ENCODE measurements at places on chromosomes 1 and 21. TPM values are rescaled to one million over a fixed set of nuclear protein-coding genes. Genes with fewer than 3 reads are reported as not detected.

- H3K4me1 ChIP-seq: no peaks in the 10 kb centered on the region
- H3K4me3 ChIP-seq: no peak overlapping the region
Measured at GRCh38 chr1:160774886-160775719, 20.9 kb upstream of the LY9 start.

SNX7 gene
- total RNA-seq: 22.8 TPM

- H3K27me3 ChIP-seq: no peaks in the 10 kb centered on the region
- H3K4me1 ChIP-seq: no peaks in the 10 kb centered on the region
- H3K27ac ChIP-seq: no peak overlapping the region
- DNase-seq: no peak
Measured at GRCh38 chr1:26153966-26154532, 4.8 kb upstream of the FAM110D start.

- DNase-seq: no peak
- peak overlapping the region; percentile 88 for H3K27ac ChIP-seq
- no peak overlapping the region for H3K4me3 ChIP-seq
- H3K4me1 ChIP-seq: peaks cover 52% of the 10 kb centered on the region
- no peaks in the 10 kb centered on the region for H3K27me3 ChIP-seq
Measured at GRCh38 chr1:46521414-46521813, 30.0 kb downstream of the KNCN start.

DNA sequence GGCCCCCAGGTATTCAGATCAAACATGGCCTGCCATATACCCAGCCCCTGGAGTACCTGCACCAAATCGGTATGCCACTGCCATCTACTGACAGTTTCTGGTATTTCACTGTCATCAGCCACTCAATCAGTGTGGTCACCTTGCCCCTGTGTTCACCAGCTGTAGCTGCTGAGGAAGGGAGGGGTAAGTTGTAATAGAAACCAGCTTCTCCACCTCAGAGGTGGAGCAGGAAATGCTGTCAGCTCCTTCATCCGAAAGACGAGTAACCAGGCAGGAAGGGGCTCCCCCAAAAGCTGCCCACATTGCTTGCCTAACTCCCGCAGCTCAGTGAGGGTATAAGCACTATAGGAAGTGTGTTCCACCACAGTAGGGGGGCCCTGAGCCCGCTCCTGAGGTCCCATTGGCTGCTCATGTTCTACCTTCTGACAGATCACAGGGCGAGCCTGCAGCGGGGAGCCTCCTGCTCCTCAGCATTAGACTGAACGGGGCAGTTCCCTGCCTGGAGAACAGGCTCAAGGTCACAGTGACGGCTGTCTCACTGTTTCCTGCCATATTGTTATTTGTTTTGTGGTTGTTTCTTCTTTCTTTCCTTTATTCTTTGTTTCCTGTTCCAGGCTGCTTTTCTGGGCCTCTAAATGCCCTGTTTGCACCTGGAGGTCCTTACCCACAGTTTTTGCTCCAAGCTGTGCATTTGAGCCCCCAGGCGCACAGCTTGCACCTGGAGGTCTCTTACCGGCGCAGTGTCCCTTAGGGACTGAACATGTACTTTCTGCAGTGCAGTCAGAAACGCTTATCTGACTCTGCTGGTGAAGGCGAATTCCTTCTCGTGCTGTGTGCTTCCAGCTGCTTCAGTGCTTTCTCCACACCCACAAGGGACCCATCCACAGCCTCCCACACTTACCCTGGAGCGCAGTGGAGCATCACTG, 1638.3 kb downstream of the MRPL39 start:
- H3K27ac ChIP-seq: peak overlapping the region; percentile 40
- H3K27me3 ChIP-seq: no peaks in the 10 kb centered on the region
- no peak overlapping the region for H3K4me3 ChIP-seq
- DNase-seq: peak; percentile 68

- no peaks in the 10 kb centered on the region for H3K36me3 ChIP-seq
- H3K4me3 ChIP-seq: no peak overlapping the region
- H3K27ac ChIP-seq: no peak overlapping the region
- DNase-seq: peak; percentile 24
Measured at GRCh38 chr1:33654267-33654834, 181.9 kb downstream of the ZSCAN20 start.

- H3K4me3 ChIP-seq: no peak overlapping the region
- H3K27ac ChIP-seq: no peak overlapping the region
- DNase-seq: no peak
- H3K27me3 ChIP-seq: no peaks in the 10 kb centered on the region
Measured at GRCh38 chr1:193794239-193794638, 607.8 kb upstream of the B3GALT2 start.

DNA sequence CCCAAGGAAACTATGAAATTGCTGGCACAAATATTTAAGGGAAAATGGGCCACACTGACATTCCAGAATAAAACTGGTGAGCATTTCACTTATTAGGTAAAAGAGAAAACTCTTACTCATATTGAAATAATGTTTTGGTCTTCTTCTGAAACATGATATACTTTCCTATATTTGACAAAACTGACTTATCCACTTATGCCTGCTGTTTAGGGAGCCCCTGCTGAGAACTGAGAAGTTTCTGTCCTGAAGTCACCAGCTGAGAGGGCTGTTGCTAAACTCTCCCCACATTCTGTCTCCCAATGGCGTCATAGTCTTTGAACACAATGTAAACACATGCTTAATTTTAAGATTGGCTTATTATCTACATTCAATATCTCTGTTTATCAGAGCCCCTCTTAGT, 46.8 kb upstream of the ZC3H11B start:
- H3K4me3 ChIP-seq: no peak overlapping the region
- H3K36me3 ChIP-seq: no peaks in the 10 kb centered on the region
- peak; percentile 75 for DNase-seq
- peaks cover 66% of the 10 kb centered on the region for H3K27me3 ChIP-seq

GRCh38 chr1:209896346-209896745, 41.7 kb upstream of the SYT14 start:
- peak overlapping the region; percentile 93 for H3K27ac ChIP-seq
- no peaks in the 10 kb centered on the region for H3K27me3 ChIP-seq
- H3K4me1 ChIP-seq: peaks cover 49% of the 10 kb centered on the region
- DNase-seq: no peak

S100A3 gene
- total RNA-seq: 85.7 TPM

UBASH3A gene
- total RNA-seq: not detected

- no peaks in the 10 kb centered on the region for H3K4me1 ChIP-seq
- H3K36me3 ChIP-seq: no peaks in the 10 kb centered on the region
- no peaks in the 10 kb centered on the region for H3K27me3 ChIP-seq
- DNase-seq: no peak
- no peak overlapping the region for H3K27ac ChIP-seq
- no peak overlapping the region for H3K4me3 ChIP-seq
Measured at GRCh38 chr1:87781554-87781953, 452.9 kb downstream of the LMO4 start.

DNA sequence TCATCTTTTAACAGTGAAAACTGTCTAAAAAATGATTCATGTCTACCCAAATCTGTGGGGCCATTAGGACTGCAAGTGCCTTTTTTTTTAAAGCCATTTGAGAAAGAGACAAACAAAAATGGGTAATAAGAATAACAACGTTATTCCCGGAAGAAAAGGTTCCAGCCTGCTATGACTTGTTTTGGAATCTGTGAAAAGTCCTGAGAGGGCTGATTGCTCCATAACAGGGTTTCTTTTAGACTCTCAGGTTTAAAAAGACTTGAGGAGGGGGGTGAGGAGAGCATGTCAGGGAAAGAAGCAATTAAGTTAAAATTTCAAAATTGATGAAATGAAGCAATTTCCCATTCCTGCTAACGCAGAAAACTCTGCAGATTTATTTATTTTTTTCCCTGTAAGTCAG, 56.4 kb downstream of the CACHD1 start:
- peaks cover 38% of the 10 kb centered on the region for H3K4me1 ChIP-seq
- peak overlapping the region; percentile 80 for H3K27ac ChIP-seq
- no peaks in the 10 kb centered on the region for H3K27me3 ChIP-seq

DNA sequence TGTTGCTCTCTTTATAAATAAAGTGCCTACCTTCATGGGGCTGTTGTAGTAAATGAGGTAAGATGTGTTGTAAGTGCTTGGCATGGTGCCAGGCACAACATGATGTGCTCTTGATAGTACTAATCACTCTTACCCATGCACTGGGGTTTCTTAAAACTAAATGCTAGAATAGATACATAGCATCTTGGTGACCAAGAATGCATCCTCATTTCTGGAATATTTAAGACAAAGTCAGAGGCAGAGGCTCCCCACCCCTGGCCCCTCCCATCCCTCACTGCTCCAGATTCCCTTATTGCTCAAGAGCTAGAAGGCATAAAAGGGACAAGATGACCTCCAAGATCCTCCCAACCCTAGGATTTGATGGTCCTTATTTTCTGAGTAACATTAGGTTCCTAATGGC, 61.3 kb downstream of the GLUL start:
- no peak overlapping the region for H3K27ac ChIP-seq
- H3K36me3 ChIP-seq: no peaks in the 10 kb centered on the region
- DNase-seq: peak; percentile 86
- no peaks in the 10 kb centered on the region for H3K27me3 ChIP-seq

GRCh38 chr1:47031059-47031458, 7.6 kb downstream of the CYP4X1 start:
- peaks cover 55% of the 10 kb centered on the region for H3K4me1 ChIP-seq
- H3K27me3 ChIP-seq: no peaks in the 10 kb centered on the region
- DNase-seq: peak; percentile 97
- H3K27ac ChIP-seq: peak overlapping the region; percentile 87
- H3K4me3 ChIP-seq: peak overlapping the region; percentile 20

DCST2 gene
- total RNA-seq: 1.8 TPM

AMY1B gene
- total RNA-seq: not detected

GRCh38 chr21:44431300-44431699, 24.0 kb upstream of the LRRC3 start:
- H3K4me3 ChIP-seq: no peak overlapping the region
- DNase-seq: no peak
- no peaks in the 10 kb centered on the region for H3K4me1 ChIP-seq
- no peaks in the 10 kb centered on the region for H3K27me3 ChIP-seq
- H3K36me3 ChIP-seq: no peaks in the 10 kb centered on the region
- no peak overlapping the region for H3K27ac ChIP-seq

DNA sequence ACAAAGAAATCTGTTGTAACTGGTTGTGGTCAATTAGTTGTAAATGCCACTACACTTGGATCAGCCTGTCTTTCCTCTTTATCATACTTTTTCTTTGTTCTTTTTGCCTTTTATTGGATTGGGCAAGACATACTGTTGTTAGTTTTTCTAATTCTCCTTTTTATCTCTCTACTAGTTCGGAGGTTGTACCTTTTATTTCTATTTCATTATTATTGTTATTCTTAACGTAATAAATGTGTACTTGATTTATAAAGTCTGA, 59.2 kb downstream of the IVNS1ABP start:
- no peaks in the 10 kb centered on the region for H3K27me3 ChIP-seq
- no peaks in the 10 kb centered on the region for H3K4me1 ChIP-seq
- no peaks in the 10 kb centered on the region for H3K36me3 ChIP-seq
- H3K27ac ChIP-seq: no peak overlapping the region
- no peak for DNase-seq

GRCh38 chr1:200890818-200891773, 3.6 kb upstream of the INAVA start:
- H3K4me1 ChIP-seq: peaks cover 59% of the 10 kb centered on the region
- peak; percentile 81 for DNase-seq
- no peaks in the 10 kb centered on the region for H3K36me3 ChIP-seq
- H3K27ac ChIP-seq: peak overlapping the region; percentile 83
- H3K4me3 ChIP-seq: peak overlapping the region; percentile 80

DNA sequence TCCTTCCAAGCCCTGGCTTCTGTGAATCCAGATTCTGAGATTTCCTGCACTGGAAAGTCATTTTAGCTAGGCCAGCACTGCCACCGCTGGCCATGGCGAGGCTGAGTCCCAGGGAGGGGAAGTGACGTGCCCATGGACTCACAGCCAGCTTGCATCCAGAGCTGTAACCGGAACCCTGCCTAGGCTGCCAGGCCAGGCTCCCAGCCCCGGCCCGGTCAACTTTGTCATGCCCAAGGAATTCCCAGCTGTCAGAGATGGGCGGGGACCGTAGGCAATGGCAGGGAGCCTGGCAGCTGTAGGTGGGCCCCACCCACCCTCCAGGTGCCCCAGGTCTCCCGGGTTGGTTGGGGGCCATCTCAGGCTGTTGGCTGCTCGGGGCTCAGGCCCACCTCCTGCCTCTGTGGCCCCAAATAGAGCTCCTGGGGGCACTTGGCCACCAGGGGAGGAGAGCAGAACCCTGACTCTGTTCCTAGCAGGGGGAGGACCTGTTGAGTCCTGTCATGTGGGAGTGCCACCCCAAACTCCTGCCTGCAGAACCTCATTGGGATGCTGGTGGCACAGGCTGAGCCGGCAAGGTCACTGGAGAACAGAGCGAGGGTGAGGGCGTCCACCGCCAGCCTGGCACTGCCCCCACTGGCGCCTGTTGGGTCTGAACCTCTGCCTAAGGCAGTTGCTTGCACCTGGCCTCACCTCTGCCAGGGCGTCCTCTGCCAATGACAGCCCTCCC, 57.8 kb downstream of the FOXO6 start:
- peak overlapping the region; percentile 85 for H3K27ac ChIP-seq
- H3K27me3 ChIP-seq: no peaks in the 10 kb centered on the region
- no peaks in the 10 kb centered on the region for H3K36me3 ChIP-seq

DNA sequence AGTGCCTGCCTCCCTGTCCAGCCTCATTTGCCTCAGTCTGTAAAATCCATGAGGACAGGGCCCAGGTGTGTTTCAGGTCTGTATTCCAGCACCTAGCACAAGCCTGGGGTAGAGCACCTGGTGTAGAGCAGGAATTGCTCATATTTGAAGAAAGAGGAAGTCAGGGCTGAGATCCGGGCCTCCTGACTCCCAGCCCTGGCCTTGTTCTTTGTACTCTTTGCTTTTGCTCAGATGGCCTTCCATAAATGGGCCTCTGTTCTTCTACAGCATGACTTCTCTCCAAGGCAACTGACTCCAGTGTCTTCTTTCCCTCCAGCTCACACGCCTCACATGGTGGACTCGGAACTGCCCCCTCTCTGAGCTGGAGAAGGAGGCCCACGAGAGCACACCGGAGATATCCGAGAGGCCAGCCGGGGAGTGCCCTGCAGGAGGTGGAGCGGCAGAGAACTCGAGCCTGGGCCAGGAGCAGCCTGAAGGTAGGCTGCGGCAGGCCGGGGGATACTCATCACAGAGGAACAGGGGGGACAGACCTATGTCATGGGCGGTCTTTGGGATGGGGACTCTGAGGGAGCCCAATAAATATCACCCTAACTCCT, 19.7 kb downstream of the SLC5A9 start:
- H3K36me3 ChIP-seq: no peaks in the 10 kb centered on the region
- H3K4me1 ChIP-seq: no peaks in the 10 kb centered on the region
- H3K27ac ChIP-seq: no peak overlapping the region
- no peak for DNase-seq

GRCh38 chr1:33140153-33141149, 41.4 kb downstream of the TRIM62 start:
- no peak overlapping the region for H3K4me3 ChIP-seq
- DNase-seq: peak; percentile 25
- H3K36me3 ChIP-seq: no peaks in the 10 kb centered on the region
- H3K27ac ChIP-seq: peak overlapping the region; percentile 8
- no peaks in the 10 kb centered on the region for H3K4me1 ChIP-seq

CFHR3 gene
- not detected for total RNA-seq

SH2D5 gene
- 14.0 TPM for total RNA-seq

DNA sequence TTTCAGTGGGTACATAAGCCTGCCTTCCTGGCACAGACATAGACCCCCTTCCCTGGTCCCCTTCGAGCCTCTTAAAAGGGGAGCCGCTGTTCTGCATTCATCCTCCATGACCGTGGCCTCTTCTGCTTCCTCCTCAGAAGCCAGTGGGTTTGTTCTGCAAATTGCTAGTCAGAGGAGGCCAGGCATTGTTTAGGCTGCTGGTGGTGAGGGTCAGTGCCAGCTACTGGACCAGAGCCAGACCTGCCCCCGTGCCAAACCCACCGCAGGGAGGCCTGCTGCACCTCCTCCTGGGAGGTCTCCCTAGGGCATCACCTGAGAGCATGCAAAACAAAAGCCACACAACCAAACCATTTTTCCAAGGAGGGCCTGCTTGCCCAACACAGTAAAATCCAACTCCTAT, 178.4 kb downstream of the MIS18A start:
- no peaks in the 10 kb centered on the region for H3K4me1 ChIP-seq
- no peak overlapping the region for H3K4me3 ChIP-seq
- no peak overlapping the region for H3K27ac ChIP-seq
- DNase-seq: no peak
- peaks cover 7% of the 10 kb centered on the region for H3K27me3 ChIP-seq

Data from MCF 10A (cell line).